ENCODE measurements at places on chromosomes 7 and 10. TPM values are rescaled to one million over a fixed set of nuclear protein-coding genes. Genes with fewer than 3 reads are reported as not detected.
A peak's percentile ranks its signal among the peaks of the same experiment; 100 is the strongest.

The CHCHD1 gene
- 13.2 TPM for total RNA-seq

The ABCB1 gene
- total RNA-seq, result 10.6 TPM

The AVPI1 gene
- 17.1 TPM for total RNA-seq

DNA sequence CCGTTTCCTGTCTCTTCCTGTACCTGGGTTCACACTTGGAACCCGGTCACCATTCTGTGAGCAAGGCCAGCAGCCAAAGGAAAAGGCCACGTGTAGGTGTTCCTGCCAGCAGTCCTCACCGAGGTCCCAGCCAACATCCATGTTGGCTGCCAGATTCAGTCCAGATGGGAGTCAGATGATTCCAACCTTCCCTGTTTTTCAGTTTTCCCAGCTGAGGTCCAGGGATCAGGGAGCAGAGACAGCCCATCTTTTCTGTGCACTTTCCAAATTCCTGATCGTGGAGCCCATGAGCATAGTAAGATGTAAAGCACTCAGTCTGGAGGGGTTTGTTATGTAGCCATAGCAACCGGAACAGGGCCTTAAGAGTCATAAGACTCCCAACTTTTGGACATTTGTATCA is 3.9 kb upstream of the PVRIG start:
- peak; percentile 46 for DNase-seq

GRCh38 chr7:23020742-23021401 is 6.9 kb upstream of the HYCC1 start:
- peak; percentile 77 for DNase-seq

GRCh38 chr10:100469756-100470155 is 6.9 kb downstream of the WNT8B start:
- no peak for DNase-seq

- DNase-seq, result no peak
Measured at GRCh38 chr10:88672041-88672440, 7.8 kb downstream of the LIPF start.

DNA sequence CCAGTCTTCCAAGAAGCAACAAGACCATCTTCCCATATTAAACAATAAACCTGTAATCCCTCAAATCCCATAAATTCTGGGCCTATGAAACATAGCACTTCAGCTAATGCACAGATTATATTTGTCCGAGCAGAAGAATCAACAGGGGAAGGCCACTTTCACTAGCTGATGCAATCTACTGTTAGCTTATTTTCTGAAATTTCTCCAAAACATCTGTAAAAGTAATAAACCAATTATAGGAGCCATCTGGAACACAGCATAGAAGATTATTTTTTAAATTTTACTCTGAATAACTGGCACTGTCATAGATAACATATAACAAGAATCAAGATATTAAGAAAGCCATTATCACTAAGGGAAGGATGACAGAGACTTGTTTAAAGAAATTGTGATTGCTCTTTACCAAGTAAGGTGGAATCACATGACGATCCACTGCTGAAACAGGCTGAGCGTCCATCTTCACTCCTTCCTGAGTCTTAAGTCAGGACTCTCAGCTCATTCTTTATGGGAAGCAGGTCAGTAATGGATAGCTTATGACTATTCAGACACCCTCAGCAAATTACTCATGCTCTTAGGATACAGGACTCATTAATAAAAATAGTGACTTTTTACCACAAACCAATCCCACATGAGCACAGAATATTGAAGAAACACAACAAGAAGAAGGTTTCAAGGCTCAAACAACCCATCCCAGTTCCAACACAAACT is 719.5 kb downstream of the XPNPEP1 start:
- no peak for DNase-seq

DNA sequence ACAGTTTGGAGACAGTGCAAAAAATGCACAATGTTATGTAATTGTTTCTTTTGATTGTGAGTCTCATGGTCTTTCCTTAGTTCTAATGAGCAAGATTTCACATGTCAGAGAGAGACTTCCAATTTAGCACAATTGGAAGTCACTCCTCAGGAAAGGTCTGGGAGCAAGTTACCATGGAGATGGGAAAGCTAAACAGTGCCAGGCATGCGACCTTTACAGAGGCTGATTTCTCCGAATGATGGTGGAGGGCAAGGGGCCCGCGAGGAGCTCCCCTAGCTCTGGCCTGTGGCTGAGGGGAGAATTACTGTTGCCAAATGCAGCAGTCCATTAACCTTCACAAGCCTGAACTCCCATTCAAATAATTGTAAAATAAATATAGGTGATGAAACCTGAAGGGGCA is 59.3 kb downstream of the CDCA7L start:
- DNase-seq, result no peak

DNA sequence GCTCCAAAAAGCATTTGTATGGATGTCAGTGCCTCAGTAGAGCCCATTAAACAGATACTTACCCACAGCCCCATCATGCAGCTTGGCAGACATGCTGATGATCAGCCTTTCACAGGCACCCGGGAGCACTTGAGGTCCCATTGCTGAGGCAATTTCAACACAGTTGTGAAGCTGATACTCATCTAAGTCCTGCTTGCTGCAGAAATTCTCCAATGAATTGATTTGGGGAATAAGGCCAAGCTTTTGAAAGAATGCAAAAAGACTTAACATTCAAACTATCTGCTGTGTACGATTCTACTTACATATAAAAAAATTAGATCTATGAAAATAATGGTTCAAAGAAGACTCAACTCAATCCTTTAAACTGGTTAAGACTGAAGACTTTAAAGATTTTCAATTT is 60.5 kb downstream of the LAMB4 start:
- no peak for DNase-seq

DNA sequence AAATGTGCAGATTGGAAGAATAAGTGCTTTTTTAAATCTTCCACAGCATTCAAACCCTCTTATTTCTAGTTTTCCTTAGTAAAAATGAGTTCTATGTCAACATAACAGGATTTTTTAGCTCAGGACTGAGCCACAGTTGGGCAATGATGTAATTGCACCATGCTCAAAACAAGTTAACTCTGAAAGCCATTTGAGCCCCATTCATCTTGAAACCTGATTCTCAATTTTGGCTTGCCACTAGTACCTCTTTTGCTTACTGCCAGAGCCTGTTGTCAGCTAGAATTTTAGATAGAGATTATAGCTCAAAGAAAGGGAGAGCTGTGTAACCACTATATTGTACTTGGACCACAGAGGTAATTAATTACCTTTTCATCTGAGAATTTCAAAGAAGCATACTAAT is 1028.5 kb upstream of the PHF14 start:
- DNase-seq, result no peak

DNA sequence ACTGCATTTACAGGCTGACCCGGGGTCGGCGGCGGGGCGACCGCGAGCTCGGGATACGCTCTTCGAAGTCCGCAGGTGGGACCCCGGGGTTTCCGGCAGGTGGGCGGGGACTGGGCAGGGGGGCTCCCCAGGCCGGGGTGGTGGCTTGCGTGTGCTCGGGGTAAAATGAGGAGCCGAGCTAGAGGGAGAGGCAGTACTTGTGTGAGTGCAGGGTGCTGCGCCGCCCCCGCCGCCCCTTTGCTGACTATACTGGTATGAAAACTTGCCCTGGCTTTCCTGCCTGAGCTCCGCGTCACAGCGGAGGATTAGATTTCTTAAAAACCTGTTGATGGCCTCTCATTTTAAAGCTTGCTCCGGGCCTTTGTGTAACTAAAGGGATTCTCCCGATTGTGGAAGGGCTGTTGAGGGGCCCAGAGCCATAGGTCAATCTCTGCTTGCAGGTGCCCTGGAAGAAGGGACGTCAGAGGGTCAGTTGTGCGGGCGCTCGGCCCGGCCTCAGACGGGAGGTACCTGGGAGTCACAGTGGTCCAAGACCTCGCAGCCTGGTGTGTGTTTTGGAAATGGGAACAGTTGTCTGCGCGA is 488 bp downstream of the ARMC10 start:
- DNase-seq, result peak; percentile 76

DNA sequence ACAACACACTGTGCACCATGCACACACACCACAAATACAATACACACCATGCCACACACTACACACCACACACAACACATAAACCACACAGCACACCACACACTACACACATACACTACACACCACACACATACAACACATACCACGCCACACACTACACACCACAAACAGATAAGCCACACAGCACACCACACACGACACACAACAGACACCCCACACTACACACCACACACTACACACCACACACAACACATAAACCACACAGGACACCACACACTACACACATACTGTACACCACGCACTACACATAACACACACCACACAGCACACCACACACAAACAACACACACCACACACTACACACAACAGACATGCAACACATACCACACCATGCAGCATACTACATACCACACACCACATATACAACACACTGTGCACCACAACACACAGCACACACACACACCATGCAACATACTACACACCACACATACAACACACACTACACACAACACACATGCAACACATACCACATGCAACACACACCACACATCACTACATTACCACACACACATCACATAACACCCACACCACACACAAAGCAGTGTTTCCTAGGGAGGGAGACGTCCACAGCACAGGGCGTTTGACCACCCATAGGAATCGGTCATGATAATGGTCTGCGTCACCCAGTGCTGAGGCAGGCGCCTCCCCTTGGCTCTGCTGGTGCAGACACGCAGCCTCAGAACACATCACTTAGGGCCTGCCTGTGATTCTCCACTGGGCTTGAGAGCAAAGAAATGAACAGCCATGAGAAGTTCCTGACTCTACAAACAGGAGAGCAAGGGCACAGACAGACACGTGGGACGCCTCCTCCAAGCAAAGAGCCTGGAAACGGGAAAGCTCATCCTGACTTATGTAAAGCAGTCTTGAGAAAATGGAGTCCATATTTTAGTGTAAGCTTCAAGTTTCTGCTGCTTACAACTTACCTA is 458.3 kb downstream of the PTPRN2 start:
- no peak for DNase-seq

DNA sequence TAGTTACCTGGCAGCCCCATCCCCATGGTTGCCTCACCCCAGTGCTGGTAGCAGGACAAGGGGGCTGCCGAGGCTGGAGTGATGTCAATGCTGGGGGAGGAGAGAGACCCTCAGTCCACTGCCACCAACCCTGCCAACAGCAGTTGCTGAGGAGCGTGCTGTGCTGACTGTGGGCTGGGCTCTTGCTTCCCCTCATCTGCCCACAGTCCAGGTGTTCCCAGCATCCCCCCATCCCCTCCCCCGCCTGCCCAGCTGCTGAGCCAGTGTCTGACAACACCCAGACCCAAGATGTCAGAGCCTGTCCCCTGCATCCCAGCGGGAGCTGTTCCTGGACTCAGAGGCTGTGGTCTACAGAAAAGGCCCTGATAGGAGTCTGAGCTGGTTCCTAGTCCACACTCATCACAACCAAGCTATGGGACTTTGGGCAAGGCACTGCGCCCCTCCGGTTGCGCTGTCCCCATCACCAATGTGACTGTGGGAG is 14.6 kb upstream of the PSAP start:
- DNase-seq, result no peak

DNA sequence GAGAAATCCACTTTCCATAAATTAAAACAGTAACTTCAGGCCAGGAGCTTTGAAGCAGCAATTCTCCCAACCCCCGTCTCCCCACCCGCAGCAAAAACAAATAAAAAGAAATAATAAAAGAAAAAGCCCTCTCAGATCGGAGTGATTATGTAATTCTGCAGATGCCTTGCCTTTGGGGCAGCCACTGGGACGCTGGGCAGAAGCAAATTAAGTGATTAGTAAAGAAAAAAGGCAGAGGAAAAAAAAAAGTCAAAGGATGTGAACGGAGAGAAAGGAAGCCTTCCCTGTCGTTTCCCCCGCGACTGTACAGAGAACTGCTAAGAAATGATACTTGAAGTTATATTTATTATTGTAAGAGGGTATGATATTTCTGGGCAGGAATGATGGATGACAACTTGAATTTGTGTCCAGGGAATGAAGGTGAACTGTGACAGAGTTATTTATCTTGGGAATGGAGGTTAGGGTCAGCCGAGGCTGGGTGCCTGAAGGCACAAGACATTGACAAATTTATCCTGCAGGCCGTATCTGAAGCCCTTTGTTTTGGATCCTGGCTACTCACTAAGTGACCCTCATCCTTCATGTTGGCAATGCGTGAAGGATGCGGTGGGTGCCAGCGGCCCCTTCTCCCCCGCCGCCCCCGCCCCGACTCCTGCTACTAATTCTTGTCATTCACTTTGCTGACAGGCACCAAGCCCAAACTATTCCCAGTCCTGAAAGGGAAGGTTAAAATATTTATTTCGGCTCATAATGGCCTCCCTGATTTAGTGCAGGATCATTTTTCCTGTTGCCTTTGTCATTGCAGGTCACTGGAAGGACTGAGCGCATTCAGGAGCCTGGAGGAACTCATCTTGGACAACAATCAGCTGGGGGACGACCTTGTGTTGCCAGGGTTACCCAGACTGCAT is 604.0 kb downstream of the LRMDA start:
- no peak for DNase-seq

DNA sequence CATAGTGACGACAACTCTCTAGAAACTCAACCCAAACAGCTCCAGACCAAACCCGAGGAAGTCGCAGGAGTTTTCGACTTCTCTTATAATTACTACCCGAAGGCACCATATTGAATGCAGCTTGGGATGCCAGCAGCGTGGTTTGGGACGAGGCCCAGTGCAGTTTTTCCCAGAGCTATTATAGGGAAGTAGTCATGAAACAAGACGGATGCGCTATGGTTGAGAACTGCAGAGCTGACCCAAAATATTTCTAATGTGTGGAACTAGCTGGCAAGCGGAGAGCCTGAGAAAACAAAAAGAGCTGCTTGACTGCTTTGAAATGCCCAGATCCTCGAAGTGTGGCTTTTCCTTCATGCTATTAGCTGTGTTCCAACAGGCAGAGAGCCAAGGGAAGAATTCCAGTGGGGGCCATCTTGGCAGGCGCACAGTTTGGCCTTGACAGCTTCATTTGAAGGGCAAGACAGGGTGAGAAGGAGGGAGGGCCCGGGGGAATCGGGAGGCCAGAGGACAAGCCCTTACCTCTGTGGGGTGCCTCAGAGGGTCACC is 122.7 kb downstream of the CUL2 start:
- DNase-seq, result peak; percentile 77

DNA sequence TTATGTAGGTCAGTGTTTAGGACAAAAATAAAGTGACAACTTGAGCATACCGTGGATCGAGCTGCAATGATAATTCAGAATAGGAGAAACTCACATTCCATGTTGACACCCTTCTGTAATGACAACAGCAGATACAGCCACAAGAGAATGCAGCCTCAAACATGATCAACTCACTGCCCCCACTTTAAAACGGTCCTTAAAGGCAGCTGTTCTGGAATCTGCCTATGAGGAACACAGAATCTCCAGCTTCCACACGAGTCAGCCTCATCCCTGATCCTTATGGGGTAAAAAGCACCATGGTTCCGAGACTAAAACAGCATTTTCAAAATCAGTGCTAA is 32.5 kb upstream of the DAGLB start:
- no peak for DNase-seq

- no peak for DNase-seq
Measured at GRCh38 chr10:45006276-45007030, 5.7 kb downstream of the ZNF22 start.

DNA sequence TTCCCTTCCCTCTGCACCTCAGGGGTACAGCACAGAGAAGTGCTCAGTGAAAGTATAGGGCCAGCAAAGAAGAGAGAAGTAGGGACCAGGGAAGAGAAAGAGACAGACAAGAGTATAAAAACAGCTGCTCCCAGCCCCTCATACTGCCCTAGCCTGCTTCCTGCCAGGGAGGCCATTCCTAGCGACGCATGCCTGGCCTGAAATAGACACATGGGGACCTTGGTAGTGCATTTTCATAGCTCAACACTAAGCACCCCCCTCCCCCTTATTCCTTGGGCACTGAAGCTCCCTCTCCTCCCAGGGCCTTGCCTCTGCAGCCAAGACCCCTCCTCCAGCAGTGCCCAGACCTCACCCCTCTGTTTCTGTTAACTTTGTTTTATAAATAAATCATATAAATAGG is 64.7 kb downstream of the ZMIZ1 start:
- DNase-seq, result no peak

Measured in aorta (tissue), 5 donors.